Upper lobe of left lung (tissue), 6 donors: ENCODE measurements at places on chromosomes 4 and X.
A peak's percentile ranks its signal among the peaks of the same experiment; 100 is the strongest.

GRCh38 chr4:81919810-81920209 is 448.1 kb upstream of the RASGEF1B start:
- no peak for DNase-seq

GRCh38 chr4:72567821-72568675 is 973 bp downstream of the ADAMTS3 start:
- peak; percentile 80 for DNase-seq

DNA sequence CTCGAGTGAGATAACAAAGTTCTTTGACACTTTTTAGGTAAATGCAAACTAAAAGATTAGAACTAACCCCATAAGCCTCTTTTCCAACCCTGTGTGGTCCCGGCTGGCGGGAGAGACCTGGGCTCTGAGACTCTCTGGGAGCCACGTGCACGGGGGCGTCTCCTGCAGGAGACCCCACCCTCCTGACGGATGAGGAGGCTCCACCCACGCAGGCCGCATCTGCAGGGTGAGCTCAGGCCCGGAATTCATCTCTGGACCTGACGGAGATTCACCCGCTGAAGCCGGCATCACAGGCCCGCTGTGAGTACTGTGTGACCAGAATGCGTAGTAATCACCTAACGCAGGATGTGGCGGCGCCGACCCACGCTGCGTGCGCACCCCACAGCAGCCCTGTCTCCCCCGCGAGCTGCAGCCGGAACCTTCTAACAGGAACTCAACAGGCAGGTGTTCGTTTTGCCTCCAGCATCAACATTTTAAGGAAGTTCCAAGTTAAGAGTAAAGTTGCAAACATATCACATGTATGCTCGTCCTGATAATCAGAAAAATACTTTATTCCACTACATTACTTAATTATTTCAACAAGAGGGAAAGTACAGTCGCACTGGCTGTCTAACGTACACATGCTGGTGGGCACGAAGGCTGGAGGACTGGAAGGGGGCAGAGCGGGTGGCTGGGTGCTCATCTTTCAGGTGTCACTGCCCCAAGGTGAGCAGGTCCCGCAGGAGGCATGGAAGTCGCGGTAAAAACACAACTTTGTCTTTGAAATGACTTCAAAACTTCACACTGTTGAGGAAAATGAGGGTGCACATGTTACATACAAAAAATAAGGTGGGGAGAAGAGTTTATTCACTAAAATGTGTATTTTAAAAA is 44.5 kb downstream of the FGFRL1 start:
- peak; percentile 91 for DNase-seq

- no peak for DNase-seq
Observed at GRCh38 chrX:13235930-13236329, 83.9 kb downstream of the ATXN3L start.

DNA sequence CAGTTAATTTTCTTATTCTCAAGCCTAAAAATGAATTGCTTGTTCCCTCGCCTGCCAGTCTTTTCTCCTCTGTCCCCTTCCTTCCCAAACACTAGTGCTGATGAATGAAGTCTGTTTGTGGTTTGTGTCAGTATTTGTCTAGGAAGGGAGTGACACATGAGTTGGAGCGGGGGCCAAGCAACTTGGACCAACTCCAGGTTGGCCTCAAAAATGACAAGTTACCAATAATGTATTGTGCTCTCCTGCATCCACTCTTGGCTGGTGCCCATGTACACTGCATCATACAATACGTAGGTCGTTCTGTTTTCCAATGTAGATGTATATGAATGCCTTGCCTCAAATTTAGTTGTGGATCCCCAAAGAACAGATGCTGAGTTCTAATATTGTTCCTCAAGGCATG is 223.0 kb upstream of the GPC4 start:
- no peak for DNase-seq

DNA sequence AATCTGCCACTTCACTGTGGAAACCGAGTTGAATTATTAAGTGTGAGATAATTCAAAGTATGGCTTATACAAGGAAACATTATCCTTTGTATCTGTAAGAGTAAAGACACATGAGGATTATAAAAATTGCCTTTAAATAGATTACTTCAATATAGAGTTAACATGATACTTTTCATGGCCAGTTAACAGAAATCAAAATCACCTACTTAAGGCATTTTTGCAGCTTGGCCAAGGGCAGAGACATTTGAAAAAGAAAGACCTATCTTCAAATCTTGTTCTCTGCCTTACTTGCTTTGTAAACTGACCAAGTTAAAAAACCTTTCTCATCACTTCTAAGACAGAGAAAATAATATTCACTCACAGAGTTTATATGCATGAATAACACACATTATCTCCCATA is 44.9 kb upstream of the GUCY1B1 start:
- no peak for DNase-seq

DNA sequence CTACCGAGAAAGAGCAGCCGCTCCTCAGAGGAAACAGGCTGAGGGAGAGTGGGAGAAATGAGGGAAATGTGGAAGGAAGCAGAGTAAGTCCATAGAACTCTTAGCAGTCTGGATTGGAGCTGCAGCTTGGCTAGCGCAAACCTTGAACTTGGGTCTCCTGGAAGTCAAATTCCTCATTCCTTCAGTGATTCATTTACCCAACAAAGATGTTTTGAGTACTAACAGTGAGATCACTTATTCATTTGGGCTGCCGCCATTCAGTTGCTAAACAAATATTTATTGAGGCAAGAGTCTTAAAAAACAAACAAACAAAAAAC is 51.5 kb downstream of the SEL1L3 start:
- no peak for DNase-seq

DNA sequence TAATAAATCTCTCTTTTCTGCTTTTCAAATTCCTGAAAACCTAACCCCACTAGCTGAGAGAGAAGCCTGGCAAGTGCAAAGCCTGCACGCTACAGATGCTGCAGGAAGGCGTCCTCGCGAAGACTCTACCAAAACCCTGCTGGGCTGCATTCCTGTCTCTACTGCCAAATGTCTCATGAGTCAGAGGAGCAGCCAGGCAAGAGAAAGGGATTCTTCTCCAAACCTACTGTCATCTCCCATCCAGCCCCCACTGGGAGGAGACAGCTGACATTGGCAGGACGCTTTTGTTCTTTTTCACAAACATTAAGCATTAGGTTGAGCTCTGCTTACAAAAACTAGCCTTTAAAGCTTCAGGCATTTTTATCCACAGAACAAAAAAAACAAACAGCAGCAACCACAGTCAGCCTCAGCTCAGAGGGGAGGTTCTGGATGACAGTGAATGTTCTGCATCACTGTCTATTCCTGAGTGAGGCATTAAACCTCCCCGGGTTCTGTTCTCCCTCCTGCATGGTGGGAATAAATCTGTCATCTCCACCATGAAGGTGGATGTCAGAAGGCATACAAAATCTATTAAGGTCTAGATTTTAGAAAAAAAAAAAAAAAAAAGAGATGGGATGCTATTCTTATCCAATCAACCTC is 18.0 kb downstream of the CRMP1 start:
- DNase-seq: no peak

DNA sequence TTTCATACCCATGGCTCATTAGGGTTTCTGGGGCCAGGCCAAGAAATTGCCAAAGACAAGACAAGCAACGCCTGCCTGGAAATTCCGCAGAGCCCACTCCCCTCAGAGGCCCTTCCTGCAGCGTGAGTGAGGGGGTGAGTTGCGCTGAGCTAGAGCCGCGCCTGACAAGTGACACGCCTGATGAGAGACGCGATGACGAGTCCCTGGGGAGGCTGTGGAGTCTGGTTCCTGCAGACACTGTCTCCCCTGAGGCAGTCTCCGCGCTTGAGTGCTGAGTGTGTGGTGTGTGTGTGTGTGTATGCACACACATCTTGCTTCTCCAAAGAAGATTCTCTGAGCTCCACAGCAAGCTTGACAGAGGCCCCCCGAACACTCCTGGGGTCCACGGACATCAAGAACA is 269.8 kb downstream of the BCOR start:
- DNase-seq: no peak

DNA sequence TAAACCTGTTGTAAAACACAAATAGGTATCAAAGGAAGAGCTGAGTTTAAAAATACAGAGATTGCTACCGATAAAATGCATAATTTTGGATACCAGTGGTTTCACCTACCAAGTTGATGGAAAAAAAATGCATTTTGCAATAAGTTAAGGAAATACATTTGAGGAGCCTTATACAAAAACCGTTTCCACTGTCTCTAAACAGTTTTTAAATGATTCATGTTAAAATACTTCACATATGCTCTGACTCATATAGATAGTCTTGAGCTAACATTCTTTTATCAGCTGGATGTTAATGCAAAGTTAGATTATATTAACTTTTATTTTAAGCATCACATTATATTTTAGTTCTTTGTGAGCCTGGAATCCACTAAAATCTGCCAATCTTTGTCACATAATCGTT is 50.6 kb upstream of the ANKRD17 start:
- DNase-seq: no peak

DNA sequence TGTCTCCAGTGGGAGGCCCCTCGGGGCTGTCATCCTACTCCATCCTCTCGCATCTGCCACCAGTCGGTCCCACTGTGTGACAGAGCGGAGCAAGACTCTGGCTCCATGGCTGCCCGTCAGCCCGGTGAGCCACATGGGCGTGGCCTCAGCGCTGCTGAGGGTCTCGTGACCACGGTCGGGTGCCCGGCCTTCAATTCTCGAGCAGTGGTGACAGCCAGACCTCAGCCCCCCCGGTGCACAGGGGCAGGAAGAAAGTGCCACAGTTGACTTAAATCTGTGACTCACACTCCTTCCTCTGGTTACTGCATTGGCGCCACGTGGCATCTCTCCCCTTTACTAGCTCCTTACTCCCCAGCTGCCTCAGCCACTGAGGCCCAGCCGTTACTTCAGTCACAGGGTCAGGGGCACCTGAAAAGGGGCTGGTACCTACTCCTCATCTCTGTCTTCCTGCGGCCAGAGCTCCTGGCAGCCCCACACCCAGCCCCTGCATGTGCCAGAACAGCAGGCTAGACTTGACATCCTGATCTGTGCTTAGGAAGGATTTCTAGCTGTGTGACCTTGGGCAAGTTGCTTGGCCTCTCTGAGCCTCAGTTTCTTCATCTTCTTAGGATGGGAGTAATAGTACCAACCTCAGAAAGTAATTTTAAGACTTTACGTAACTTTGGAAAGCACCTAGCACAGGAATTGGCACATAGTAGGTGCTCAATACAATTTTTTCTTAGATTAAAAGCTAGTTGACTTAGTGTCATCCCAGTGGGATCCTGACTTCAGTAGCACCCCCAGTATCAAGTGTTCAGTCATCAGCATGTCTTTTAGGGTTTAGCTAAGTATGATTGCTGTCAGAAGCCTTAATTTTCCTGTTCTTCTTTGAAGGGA is 66.1 kb downstream of the TNIP2 start:
- DNase-seq: no peak

DNA sequence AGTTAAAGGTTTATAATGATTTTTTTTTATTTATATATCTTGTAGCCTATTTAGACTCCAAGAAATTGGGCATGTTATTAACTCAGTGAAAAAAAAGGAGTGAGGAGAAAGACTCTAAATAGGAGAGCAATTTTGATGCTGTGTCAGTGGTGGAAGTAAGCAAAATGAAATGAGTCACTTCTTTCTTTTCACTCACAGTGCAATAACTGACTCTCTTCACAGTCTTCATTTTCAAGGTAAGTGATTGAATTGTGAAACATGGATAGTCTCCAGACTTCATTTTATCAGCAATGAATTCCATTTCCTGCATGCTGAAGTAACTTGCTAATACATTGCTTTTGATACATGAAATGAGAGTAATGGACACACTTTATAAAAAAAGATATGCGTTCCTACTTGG is 2271.5 kb downstream of the PCDH7 start:
- DNase-seq: no peak

GRCh38 chrX:139093201-139093600 is 381.7 kb upstream of the FGF13 start:
- no peak for DNase-seq

DNA sequence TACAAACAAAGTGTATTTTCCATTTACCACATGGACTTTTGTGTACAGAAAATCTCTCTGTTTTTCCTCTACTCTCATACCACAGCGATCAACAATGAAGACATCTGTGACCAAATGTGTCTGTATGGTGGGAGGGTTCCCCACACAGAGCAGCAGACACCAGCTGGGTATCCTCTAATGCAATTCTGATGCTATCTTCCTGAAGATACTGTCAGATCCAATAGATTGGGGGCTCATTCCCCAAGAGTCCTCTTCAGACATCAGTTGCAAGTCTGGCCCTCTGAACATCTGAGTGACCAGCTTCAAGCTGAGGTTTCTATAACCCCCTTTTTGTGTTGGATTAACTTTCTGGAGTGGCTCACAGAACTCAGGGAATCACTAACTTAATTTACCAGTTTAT is 659.4 kb downstream of the CCSER1 start:
- no peak for DNase-seq
